ENCODE measurements at places on chromosomes 1 and 21.

GRCh38 chr1:157288492-157288891 is 150.3 kb upstream of the ETV3 start:
- DNase-seq, result no peak

DNA sequence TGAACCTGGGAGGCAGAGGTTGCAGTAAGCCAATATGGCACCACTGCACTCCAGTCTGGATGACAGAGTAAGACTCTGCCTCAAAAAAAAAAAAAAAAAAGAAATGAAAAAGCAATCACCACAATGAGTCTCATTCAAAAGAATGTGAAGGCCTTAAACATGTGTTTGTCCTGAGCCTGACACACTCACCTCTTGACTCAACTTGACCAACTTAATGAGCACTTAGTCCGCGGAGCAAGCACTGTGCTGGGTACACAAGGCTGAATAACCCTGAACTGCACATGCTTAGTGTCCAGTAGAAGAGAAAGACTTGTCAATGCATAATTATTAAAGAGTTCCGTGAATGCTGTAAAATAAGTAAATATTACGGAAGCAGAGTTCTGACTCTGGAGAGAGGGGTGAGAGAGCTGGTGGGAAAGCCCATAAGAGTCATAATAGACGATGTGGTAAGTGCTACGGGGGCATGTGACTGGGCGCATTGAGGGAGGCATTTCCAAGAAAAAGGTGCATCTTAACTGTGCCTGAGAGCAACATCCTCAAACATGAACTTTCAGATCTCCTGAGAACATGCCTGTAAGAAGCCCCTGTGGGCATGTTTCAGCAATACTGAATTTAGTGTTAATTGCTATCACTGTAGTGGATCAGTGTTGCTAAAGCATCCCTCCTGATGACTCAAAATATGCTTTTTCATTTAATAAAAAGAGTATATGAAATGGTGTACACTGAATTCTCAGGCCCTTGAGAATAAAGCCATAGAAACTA is 27.2 kb downstream of the MCOLN2 start:
- no peak for DNase-seq

GRCh38 chr1:200275415-200275814 is 134.4 kb downstream of the ZNF281 start:
- no peak for DNase-seq

- no peak for DNase-seq
Observed at GRCh38 chr1:21518774-21519455, 9.7 kb downstream of the ALPL start.

GRCh38 chr1:175826705-175827104 is 83.3 kb upstream of the TNR start:
- DNase-seq, result no peak

DNA sequence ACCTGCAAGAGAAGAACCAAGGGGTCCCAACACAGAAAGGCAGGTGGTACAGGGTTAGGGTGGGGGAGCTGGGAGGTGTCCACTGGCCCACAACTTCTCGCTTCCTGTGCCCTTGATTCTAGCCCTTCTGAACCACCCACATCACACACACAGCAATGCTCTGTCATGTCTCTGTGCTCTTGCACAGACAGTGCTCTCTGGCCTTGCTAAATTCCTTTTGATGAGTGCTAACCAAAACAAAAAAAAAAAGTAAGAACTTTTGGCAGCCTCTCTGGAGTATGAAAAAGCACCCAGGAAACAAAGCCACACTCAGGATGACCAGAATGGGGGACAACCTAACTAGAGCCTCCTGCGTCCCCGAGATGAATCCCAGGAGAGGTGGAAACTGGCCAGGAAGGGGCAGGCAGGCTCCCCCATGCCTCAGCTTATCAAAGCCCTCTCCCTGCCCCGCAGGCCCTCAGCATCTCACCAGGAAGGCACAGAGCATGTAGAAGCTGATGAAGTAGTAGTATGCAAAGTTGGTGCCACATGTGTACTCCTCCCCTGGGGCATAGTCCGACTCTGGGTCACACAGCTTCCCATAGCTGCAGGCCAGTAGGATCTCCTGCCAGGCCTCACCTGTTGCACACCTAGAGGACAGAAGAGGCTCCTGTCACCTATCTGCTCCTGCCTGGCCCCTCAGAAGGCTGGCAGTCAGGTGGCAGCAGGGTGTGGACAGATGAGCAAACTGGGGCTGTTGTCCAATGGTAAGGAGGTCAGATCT is 27.2 kb upstream of the KIF21B start:
- no peak for DNase-seq

DNA sequence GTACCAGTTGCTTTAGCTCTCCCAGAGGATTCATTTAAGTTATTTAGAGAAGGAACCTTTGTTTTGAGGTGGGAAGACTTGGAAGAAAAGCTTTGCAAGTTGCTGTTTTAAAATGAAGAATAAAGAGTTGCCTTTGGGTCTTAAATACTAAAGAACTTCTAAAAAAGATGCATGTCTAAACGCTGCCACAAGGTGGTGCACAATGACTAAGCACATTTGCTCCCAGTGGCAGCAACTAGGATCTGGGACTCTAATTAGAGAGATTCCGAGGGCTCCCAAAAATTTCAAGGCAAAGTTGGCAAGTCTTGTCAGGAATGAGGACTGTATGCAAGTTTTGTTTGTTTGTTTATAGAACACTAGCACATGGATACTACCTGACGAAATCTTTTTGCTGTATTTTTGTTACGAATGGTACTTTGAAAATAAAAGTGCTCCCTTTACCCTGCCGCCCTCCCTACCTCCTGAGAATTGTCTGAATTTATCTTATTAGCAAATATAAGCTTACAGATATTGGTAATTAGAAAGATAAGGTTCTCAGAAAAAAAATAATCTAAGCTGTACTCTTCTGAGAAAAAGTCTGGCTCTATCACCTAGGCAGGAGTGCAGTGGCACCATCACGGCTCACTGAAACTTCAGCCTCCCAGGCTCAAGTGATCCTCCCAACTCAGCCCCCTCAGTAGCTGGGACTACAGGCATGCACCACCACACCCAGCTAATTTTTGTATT is 121.8 kb downstream of the HFM1 start:
- peak; percentile 55 for DNase-seq

- no peak for DNase-seq
Observed at GRCh38 chr1:175543447-175543846, 199.9 kb downstream of the TNR start.

DNA sequence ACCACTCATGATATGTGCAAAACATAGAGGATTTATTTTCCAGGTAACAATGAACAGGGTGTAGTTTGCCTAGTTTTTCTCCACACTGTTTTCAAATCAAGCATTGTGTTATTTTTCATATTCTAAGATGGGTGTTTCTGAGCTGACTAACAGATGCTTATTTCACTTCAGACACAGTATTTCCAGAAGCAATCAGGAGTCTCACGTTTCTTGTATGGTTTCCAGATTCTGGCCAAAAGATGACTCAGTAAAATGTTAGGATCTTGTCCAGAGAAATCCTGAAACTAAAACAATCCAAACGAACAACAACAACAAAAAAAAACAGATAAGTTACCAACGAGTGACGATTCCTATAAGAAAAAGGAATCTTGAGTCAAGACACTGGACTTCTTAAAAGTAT is 5.3 kb downstream of the UTS2 start:
- no peak for DNase-seq

All from kidney glomerular epithelial cell (primary cell).